Brain pericyte (primary cell): ENCODE measurements at places on chromosomes 3 and 15.

DNA sequence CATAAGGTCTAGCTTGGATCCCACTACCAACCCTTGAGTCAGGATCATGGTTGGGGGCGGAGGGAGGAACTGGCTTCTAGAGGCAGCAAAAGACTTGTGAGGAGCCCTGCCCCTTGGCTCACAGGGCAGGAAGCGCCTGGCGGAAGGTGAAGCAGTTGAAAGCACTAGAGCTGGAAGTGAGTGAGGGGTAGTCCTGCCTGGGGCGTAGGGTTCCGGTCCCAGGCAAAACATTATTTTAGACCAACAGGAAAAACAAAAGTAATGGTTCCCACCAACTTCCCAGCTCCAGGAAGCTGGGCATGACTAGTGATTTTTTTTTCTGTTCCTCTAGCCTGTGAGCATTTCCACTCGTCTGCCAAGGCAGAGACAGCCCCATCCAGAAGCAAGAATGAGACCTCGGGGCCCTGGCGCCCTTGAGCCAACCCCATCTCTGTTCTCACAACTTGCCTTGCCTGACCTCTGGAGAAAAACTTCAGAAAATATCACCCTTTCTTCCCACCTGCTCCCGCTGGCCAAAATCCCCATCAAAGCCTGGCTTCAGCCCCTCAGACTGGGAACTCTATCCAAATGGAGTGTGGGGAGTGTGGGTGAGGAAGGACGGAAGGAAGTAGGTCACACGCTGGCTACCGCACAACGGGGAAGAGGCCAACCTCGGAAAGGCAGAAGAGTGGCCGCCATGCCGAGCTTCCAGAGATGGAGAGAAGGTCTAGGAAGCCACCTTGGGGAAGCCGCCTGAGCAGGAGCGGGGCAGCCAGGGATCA lies 57.5 kb downstream of the RBPMS2 start:
- DNase-seq, result no peak

DNA sequence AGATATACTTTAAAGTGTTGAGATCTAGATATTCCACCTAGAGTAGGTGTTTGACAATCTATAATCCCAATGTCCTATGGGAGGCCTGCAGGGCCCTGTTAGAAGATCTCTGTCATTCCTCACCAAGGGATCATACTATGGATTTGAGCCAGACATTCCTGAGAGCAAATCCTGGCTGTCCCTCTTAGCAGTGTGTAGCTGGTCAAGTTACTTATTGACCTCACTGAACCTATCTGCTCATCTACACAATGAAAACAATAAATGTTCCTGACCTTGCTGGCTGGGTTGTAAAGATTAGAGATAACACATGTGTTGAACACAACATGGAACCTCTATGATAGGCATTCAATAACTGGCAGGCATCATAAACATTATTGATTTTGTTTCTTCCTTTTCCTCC lies 265.6 kb upstream of the ATP11B start:
- no peak for DNase-seq

GRCh38 chr3:52281981-52282801 lies 3.7 kb upstream of the WDR82 start:
- DNase-seq, result no peak

GRCh38 chr15:69215314-69216035 lies 55.0 kb downstream of the GLCE start:
- no peak for DNase-seq

- no peak for DNase-seq
Observed at GRCh38 chr3:60431599-60431958, 819.7 kb downstream of the FHIT start.

GRCh38 chr3:104510131-104510849 lies 856.4 kb upstream of the ALCAM start:
- DNase-seq, result no peak

GRCh38 chr15:87777054-87777561 lies 479.4 kb downstream of the NTRK3 start:
- DNase-seq, result no peak

DNA sequence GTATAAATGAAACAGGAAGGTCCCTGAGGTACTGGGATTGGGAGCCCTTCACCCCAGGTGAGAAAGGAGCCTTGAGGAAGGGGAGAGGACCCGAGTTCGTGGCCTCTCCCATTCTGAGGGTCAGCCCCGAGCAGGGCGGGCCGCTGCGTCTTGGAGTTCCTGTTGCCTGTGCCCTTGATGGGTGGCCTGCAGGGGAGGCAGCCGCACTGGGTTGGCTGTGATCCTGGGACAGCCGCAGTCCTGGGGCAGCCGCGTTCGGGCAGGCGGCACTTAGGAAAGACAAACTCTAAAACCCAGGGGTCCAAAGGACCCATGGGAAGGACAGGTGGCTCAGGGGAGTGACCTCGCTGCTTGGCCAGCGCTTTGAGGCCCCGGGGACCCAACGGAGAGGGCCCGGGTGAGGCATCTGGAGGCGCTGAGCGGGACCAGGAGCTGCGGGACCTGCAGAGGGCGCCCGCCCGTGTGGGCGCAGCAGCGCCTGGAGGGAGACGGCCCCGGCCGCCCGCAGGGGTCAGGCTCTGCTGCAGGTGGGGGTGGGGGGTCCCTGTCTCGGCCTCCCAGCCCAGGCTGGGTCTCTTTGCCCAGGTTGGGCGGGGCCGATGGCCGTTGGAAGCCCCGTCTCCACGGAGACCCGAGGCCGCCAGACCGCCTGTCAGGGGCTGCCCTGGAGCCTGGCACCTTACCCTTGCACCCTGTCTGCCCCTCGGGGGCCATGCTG lies 65.1 kb downstream of the HMCES start:
- no peak for DNase-seq

- no peak for DNase-seq
Observed at GRCh38 chr3:125042725-125043406, 12.9 kb downstream of the HEG1 start.

- DNase-seq, result no peak
Observed at GRCh38 chr3:64456674-64457073, 231.1 kb downstream of the ADAMTS9 start.

GRCh38 chr15:90915808-90916440 lies 12.8 kb downstream of the MAN2A2 start:
- DNase-seq, result no peak

GRCh38 chr3:160686955-160687535 lies 10.1 kb downstream of the ARL14 start:
- no peak for DNase-seq

DNA sequence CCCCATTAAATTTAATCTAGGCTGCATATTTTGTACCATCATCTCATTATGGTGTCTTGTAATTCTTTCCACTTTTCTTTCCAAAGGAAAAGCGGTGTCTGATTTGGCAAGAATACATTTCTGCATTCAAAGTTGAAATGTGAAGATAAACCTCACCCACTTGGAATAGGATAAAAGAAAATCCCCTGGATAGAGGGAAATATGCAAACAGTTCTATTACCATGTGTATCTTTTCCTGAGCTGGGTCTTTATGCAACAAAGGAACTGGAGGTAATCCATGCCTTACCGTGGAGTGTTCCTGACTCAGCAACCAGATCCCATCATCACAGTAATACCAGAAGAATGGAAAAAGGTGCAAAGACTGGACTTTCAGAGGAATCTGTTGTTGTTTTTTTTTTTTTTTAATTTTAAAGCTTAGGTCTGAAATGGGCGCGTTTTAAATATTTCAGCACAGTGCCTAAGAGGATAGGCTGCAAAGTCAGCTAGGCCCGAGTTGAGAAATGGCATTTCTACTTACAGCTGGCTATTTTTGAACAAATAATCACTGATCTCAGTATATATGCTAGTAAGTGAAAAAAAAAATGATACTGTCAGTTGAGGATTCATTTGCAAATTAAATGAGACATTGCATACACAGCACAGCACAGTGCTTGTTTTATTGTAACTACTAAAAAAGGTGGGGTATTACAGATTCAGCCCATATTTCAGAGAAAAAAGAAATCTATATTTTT lies 55.5 kb upstream of the ADAMTS9 start:
- no peak for DNase-seq

DNA sequence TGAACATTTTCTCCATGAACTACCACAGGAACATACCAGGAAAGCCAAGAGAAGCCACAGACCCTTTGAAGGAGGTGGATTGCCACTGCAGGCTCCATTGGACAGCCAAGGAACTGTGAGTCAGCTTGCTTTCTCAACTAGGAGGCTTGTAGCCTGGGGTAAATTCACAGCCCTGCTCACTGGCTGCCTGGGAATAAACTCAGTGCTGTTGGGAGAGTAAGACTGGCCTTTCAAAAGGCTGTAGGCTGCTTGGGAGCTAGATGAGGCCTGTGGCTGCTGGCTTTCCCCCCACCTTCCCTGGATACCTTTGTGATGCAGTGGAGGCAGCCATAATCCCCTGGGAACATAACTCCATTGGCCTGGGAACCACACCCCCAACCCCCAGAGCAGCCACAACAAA lies 223.5 kb upstream of the RBMS3 start:
- no peak for DNase-seq

DNA sequence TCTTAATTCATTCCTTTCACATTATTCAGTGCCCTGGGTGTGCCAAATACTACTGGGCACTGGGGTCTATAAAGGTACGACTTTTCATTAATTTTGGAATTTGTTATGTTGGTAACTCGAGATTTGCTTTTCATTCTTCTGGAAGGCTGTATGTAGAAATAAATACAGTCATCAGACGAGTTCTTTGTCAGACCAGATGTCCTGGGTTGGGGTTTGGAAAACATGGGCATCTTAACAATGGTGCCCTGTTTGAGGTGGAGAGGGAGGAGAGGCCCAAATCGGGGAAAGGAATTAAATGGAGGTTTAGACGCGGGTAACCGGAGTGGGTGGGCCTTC lies 662 bp upstream of the GLCE start:
- no peak for DNase-seq

DNA sequence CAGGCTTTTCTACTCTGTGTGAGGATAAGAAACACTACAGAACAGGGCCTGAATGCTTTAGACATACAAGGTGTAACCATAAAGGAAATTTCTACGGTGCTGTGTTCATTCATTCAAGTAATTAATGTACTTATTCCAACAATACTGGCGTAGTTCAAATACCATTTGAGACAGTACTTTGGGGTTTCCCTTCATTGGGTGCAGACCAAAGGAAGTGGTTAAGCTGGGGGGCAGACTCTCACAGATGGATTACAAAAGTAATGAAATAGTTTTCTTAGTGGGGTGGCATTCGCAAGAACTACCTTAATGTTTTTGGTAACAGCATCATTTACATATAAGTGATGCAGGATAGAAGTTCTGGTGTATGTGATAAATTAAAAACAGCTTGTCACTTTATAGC lies 65.9 kb downstream of the BTD start:
- DNase-seq, result no peak
